ENCODE measurements at places on chromosomes 7 and 10. TPM values are rescaled to one million over a fixed set of nuclear protein-coding genes. Genes with fewer than 3 reads are reported as not detected.

- no peak for DNase-seq
Measured at GRCh38 chr7:132053871-132054270, 497.4 kb upstream of the PODXL start.

- DNase-seq: peak; percentile 85
Measured at GRCh38 chr7:130649004-130649790, 19.4 kb downstream of the COPG2 start.

DNA sequence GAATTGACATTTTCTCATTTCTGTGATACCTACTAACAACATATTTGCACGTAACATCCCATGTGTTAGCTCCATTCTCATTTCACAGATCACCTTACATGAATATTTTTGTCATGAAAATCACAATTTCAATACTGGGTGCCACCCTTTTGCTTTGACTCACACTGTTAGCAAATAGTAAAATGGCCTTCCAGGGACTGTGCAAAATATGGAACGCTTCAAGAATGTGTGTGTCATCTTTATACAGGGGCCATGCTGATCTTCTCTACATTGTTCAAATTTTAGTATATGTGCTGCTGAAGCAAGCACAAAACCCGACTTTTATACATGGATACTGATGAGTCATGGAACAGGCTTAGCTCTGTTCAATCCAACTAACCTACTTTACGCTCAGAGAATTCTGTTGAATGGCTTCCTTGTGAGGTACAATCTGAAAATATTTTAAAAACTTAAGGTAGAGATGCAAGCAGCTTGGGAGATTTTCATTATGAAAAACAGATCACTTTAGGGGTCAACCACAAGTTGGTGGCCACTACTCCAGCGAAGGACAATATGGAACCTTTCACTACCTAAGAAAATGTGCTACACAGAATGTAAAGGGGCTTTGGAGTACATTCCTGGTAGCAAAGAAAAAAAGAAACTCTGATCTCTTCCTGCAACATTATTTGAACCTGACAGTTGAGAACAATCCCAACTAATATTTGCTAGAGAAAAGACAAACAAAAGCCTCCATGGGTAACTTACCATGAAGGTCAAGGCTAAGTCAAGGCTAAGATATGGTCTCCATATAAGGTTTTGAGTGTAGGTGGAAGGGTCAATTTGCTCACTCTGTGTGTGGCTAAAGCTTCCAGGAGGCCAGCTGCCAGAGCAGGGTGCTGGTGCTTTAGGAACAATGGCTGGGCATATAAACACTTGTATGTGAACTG is 11.9 kb downstream of the ANKRD26 start:
- DNase-seq: no peak

DNA sequence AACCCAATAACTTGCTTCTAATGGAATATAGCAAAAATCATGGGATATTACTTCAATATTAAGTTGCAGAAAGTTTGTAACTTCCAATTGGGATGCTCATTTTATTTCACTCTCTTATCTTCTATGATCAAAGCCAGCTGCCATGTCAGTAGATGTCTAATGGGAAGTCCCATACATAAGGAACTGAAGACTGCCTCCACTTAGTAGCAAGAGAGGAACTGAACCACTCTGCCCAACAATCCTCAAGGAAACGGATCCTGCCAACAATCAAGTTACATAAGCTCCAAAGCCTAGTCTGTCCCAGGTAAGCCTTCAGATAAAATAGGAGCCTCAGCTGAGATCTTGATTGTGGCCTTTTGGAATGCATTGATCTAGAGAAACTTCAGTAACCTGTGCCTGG is 431.5 kb upstream of the PCDH15 start:
- no peak for DNase-seq

GRCh38 chr10:83038631-83039030 is 1100.7 kb upstream of the GHITM start:
- DNase-seq: no peak

DNA sequence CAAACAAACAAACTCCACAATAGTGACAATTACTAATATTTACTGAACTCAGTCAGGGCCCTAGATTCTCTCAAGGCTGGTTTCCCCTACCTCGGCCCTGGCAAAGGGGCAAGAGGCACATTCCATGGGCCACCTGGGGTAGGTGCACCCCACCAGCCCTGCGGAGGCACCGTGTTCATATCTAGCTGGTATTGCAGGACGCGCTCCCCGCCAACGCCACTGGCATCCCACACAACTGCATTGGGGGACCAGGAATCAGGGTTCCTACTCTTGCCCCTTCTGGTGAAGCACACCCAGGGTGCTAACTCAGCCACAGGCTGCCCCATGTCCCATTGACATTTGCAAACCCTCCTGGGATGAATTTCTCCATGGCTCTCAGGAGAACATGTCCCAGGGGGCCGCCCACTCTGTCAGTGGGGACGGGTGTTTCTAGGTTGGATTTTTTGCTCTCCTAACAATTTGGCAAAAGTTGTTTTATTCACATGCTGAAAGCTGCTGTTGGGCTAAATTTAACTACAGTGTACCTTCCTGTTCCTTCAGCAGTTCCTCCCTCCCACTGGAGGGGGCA is 76.7 kb downstream of the ZRANB1 start:
- no peak for DNase-seq

Gene ATP6V0E2
- total RNA-seq: 6.9 TPM

GRCh38 chr7:123367484-123368122 is 166.8 kb downstream of the IQUB start:
- peak; percentile 54 for DNase-seq

- no peak for DNase-seq
Measured at GRCh38 chr7:81790686-81791085, 20.8 kb upstream of the HGF start.

Gene CPEB3
- total RNA-seq: 1.1 TPM

Gene ATRNL1
- total RNA-seq: not detected

DNA sequence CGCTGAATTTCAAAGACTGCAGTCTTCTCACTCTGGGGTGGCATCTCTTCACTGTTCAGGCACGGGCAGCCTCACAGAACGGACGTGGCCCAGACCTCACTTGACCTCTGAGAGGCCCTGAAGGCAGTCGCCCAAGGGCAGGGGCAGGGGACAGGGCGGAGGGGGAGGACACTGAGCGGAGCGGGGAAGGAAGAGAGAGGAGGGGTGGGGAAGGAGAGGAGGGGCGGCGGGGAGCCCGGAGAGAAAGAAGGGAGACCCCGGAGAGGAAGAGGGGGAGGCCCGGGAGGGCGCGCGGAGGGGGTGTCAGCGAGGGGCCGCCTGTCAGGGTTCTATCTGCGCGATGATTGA is 58.7 kb upstream of the COMTD1 start:
- DNase-seq: peak; percentile 23

- DNase-seq: peak; percentile 14
Measured at GRCh38 chr10:122421742-122422141, 32.7 kb upstream of the ARMS2 start.

Gene WDR86
- total RNA-seq: 0.25 TPM

GRCh38 chr10:62548686-62549085 is 174.5 kb downstream of the ZNF365 start:
- DNase-seq: peak; percentile 43

Gene LIPM
- not detected for total RNA-seq

GRCh38 chr10:23075672-23076071 is 19.7 kb upstream of the MSRB2 start:
- DNase-seq: peak; percentile 20

Gene CYP26C1
- not detected for total RNA-seq

Gene IGF2BP3
- 13.7 TPM for total RNA-seq

Gene CARD11
- not detected for total RNA-seq
